ENCODE measurements at places on chromosomes 12 and 14.

- no peak for DNase-seq
Observed at GRCh38 chr14:100045642-100046344, 19.4 kb upstream of the EVL start.

- DNase-seq, result no peak
Observed at GRCh38 chr14:102538602-102539543, 29.3 kb upstream of the ANKRD9 start.

GRCh38 chr12:48191096-48191495 is 7.7 kb downstream of the CCDC184 start:
- DNase-seq, result no peak

DNA sequence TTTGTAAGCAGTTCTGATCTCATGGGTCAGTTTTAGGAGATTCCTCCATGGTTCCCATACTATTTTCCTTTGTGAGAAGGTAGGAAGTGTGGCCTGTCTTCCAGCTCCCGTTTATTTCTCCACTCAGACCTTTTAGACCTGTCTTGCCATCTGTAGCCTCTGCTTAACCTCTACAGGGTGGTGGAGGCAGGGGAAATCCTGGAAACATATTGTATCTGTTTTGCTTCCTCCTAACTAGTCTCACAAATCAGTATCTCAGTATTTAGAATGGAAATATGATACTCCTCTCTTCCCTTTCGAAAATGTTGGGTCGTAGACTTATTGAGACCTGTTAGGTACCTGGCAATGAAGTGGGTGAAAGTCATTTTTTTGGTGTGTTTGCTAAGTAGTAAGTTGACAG is 399.4 kb upstream of the RGS6 start:
- no peak for DNase-seq

GRCh38 chr12:88314706-88315105 is 172.6 kb downstream of the TMTC3 start:
- no peak for DNase-seq

DNA sequence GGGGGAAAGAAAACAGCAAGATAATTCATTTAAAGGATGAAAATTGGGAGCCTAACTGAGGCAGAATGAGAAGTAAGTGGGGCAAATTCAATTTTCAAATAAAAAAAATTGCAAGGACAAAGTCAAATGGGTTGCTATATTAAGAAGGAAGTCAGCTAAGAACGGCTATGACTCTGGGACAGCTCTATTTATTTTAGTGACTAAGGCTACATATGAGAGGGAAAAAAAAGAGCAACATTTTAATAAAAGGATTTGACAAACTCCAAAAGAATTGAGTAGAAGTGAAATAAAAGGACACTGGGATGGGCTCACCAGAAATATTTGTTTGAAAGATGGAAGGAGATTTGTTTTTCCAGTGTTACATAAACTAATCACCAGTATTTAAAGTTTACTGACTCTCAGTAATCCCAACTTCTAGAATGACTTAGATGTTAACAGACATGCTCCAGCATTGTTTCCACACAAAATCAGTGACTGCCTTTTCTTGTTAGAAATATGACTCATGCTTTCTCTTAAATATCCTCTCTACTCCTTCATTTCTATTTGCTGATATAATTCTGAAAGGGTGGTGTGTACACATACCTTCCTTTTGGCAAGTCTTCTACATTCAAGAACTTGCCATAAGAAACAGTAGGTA is 198.5 kb downstream of the SLC25A21 start:
- no peak for DNase-seq

DNA sequence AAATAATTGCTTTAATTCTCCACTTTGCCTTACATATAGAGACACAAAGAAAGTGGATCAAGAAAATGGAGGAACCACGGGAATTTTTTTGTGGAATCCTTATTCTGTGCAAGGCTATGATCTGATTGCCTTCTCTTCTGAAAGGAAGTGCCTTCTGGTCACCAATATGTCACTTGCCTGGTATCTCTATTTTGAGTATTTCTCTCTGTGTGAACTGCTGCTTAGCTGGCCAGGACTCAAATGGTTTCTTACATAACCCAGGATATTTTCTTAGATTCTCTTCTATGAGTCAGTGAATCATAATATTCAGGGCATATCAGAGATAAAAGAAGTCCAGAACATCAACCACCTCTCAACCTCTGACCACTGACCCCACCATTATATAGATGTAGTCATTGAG is 156.1 kb downstream of the DIO2 start:
- DNase-seq, result no peak

DNA sequence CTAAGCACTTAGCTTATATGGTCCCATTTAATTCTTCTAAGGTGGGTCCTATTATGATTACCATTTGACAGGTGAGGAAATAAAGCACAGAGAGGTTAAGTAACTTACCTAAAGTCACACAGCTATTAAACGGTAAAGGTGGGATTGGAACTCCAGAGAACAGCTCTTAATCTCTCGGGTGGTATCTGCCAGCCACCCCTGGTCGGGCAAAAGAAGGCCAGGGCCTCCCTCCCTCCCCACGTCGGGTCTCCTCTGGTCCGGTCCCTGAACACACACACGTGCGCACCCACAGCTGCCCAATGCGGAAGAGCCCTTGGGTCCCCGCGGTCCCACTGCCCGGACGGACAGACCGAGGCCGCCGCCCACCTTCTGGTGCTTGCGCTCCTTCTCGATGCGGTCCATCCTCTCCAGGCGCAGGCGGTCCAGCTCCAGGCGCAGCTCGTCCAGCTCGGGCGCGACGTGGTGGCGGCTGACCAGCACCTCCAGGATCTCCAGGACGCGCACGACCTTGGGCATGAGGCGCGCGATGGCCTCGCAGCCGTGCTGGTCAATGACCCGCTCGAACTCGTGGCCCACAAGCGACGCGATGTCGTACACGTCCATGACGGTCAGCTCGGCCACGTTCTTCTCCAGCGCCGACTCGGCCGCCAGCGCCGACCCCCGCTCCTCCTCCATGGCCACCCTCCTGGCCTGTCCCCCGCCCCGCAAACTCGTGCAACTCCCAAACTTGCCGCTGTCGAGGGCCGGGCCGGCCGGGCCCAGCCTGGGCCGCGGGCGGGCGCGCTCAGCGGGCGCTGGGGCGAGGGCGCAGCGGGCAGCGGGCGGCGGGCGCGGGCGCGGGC is 490 bp downstream of the RILPL1 start:
- no peak for DNase-seq

DNA sequence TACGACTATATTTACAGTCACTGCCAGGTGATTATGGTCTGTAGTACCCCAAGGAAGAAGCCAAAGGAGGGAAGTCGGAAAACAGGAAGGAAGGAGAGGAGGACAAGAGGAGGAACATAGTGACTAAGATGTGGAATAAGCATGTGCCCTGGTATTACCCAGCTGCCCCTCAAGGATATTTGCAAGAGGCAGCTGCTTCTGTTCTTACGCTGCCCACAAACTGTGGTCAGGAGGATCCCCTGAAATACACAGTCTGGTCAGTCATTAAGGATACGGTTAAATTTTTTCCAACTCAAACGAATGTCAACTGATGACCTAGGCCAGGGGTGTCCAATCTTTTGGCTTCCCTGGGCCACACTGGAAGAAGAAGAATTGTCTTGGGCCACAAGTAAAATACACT is 126.5 kb downstream of the CMAS start:
- no peak for DNase-seq

DNA sequence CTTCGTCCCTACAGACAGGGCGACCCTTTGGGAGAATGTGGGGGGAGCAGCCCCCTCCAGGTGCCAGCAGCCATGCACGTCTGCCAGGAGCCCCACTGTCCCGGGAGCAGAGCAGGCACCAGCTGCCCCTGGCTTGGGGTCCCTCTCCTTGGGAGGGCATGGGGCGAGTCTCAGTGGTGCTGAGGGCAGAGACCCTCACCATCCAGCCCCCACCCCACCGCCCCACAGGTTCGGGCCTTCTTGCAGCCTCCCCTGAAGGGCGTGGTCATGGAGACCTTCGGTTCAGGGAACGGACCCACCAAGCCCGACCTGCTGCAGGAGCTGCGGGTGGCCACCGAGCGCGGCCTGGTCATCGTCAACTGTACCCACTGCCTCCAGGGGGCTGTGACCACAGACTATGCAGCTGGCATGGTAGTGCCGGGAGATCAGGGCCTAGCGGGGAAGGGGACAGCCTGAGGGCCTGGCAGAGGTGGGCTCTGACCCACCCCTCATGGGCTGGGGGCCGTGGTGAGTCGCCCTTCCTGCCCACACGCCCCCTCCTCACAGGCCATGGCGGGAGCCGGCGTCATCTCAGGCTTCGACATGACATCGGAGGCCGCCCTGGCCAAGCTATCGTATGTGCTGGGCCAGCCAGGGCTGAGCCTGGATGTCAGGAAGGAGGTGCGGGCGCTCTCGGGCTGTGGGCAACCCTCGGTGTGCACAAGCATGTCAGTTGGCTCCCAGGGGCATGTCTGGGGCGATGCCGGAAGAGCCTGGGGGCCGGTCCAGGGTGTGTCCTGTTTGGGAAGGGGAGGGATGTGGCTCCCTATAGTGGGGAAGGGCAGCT is 18.8 kb downstream of the ASPG start:
- peak; percentile 0 for DNase-seq

GRCh38 chr12:116222358-116222757 is 55.1 kb downstream of the MED13L start:
- peak; percentile 32 for DNase-seq

DNA sequence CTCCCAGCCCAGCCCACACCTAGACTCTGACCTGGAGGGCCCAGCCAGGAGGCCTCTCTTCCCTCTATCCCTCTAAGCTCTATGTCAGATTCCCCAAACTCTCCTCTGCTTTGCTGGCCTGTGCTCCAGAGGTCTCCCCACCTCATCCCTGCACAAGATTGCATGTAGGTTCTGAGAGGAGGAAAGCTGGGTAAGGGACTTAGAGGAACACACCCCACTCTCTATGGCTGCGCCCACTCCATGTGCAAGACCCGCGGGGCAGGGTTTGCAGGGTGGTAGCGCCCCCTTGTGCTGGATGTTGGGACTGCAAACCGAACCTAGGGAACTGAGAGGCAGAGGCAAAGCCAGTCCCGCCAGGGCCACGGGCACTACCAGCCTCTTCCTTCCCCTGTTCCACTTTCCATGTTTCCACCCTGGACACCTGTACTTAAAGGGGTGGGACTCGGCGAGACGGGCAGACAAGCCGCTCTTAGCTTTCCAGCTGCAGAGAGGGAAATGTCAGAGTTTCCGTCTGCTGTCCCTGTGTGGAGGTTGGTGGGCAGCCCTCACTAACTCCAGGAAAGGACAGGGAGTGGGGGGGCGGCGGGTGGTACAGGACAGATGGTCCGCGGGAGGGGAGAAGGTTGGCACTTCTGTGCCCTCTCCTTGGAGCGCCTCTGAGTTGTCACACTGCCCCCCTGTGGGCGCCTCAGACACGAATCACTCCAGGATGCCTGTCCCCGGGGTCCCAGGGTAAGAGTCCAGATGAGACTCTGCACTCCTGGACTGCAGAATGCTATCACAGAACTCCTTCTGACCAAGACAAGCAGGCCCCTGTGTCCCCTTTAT is 16.8 kb downstream of the MMP14 start:
- peak; percentile 91 for DNase-seq

DNA sequence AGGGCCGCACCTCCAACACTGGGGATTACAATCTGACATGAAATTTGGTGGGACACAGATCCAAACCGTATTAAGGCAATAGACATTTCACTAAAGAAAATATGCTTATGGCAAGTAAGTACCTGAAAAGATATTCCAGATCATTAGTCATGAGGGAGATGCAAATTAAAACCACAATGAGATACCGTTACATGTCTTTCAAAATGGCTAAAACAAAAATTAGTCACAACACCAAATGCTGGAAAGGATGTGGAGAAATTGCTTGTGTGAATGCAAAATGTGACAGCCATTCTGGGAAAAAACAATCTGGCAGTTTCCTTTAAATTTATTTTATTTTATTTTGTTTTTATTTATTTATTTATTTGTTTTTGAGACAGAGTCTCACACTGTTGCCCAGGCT is 82.3 kb upstream of the PTGDR start:
- no peak for DNase-seq
